Left lung (tissue), 14 donors: ENCODE measurements at places on chromosomes 1 and 21. TPM values are rescaled to one million over a fixed set of nuclear protein-coding genes. Genes with fewer than 3 reads are reported as not detected.

The NTMT2 gene
- total RNA-seq = not detected

The TESK2 gene
- 4.3 TPM for total RNA-seq

GRCh38 chr1:172446547-172446946 is 2.7 kb upstream of the PIGC start:
- peaks cover 6% of the 10 kb centered on the region for H3K36me3 ChIP-seq
- peaks cover 22% of the 10 kb centered on the region for H3K4me1 ChIP-seq
- no peak overlapping the region for H3K27ac ChIP-seq
- DNase-seq = no peak
- H3K27me3 ChIP-seq = no peaks in the 10 kb centered on the region

- no peak overlapping the region for H3K27ac ChIP-seq
- no peak for DNase-seq
- H3K27me3 ChIP-seq = peaks cover 100% of the 10 kb centered on the region
- H3K36me3 ChIP-seq = no peaks in the 10 kb centered on the region
- peaks cover 51% of the 10 kb centered on the region for H3K4me1 ChIP-seq
- H3K4me3 ChIP-seq = no peak overlapping the region
These were observed 5.5 kb downstream of the SIM2 start for GRCh38 chr21:36704281-36704957.
